ENCODE measurements at places on chromosomes 13 and 19. TPM values are rescaled to one million over a fixed set of nuclear protein-coding genes. Genes with fewer than 3 reads are reported as not detected.

DNA sequence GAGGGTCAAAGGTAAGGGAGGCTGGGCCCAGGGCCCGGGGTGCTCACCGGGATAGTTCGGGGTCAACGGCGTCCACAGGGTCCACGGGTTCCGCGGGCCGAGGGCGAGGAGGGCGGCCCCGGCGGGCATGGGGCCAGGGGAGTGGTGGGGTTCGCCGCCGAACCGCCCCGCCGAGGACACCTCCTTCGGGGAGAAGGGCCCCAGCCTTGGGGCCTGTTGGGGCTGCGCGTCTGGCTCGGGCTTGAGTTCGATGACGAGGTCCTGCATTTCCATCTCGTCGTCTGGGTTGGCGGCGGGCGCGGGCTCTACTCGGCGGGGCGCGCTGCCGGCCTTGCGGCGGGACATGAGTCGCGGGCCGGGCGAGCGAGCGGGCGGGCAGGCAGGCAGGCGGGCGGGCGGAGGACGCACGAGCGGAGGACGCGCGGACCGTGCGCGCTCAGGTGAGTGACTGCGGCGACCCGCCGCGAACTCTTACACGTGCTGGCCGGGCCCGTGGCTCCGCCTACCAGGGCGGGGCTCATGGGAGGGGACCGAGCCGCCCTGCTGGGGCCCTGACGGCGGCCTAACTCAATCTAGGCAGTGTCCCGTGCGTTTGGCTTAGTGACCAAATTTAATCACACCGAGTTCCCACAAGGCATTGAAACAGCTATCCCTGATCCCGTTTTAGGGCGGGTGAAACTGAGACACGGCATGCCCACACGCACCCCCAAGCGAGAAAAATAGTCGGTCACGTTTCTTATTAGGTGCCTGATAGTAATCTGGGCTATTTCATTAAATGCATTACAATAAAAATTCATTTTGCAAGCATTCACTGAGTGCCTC, at the start of gene ZNF296:
TSS of gene ZNF296 (minus strand) at position 450 of the 822 bp plus-strand sequence. CDS start at position 345, 105 bp downstream.
- no peak for DNase-seq

- DNase-seq: no peak
Measured at GRCh38 chr13:104831831-104832230, 1703.6 kb downstream of the EFNB2 start.

DNA sequence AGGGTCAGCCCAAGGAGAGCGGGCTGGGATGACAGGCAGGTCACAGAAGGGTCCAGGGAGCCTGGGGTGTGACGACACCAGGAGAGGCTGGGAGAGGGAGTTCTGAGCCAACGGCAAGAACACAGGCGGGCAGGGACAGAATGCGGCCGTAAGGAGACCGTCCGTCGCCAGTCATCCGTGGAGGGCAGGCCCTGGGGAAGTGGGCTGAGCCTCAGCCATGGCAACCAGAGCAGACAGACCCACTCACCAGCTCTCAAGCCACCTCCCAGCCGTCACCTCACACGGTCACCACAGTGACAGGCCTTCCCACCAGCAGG, 3.7 kb upstream of the TMEM86B start:
- no peak for DNase-seq

GRCh38 chr13:31322026-31322425, 122.3 kb downstream of the B3GLCT start:
- DNase-seq: no peak

DNA sequence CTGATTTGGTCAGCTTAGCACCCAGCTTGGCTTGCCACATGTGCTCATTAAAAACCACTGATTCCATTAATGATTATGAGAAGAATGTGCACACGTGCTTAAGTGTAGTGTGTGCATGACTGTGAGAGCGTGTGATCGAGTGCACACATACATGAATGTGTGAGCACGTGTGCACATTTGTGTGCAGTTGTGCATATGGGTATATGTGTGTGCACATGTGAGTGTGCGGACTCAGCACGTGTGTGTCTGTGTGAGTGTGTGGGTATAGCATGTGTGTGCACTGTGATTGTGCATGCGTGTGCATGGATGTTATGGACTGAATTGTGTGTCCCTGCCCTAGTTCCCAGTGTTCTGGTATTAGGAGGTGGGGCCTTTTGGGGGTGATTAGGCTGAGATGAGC, 202.1 kb upstream of the ZNF536 start:
- no peak for DNase-seq

Gene TMEM205
- 89.8 TPM for polyA plus RNA-seq

Gene RAB3D
- 12.0 TPM for polyA plus RNA-seq

DNA sequence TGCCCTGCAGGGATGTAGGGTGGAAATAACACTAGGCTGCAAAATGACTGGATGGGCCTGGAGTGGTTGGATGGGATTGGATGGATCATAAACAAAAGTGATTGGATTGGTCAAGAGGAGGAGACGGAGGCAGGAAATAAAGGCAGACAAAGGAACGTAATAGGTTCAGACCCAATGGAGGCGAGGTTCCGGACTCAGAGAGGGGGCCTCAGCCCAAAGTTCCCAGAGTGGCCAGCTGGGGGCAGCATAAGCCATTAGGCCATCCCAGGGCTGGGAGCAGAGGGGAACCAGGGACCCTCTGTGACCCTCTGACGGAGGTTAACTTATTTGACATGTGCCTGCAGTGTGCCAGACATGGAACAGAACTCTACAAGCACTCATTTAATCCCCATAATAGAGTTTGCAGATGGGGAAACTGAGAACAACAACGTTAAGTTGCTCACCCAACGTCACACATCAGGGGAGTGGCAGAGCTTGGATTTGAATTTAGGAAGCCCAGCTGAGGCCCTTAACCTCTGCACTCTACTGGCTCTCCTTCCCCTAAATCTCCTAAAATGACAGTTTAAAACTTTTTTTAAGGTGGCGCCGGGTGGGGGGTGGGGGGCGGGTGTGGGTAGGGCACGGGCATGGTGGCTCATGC, 15.3 kb upstream of the MAP1S start:
- no peak for DNase-seq

- DNase-seq: no peak
Measured at GRCh38 chr19:11418549-11419506, at the start of gene RGL3. TSS of gene RGL3 (minus strand) at chr19:11419314. CDS start at chr19:11419278, 36 bp downstream.

- no peak for DNase-seq
Measured at GRCh38 chr13:64540468-64540867, 2689.7 kb downstream of the PCDH9 start.

DNA sequence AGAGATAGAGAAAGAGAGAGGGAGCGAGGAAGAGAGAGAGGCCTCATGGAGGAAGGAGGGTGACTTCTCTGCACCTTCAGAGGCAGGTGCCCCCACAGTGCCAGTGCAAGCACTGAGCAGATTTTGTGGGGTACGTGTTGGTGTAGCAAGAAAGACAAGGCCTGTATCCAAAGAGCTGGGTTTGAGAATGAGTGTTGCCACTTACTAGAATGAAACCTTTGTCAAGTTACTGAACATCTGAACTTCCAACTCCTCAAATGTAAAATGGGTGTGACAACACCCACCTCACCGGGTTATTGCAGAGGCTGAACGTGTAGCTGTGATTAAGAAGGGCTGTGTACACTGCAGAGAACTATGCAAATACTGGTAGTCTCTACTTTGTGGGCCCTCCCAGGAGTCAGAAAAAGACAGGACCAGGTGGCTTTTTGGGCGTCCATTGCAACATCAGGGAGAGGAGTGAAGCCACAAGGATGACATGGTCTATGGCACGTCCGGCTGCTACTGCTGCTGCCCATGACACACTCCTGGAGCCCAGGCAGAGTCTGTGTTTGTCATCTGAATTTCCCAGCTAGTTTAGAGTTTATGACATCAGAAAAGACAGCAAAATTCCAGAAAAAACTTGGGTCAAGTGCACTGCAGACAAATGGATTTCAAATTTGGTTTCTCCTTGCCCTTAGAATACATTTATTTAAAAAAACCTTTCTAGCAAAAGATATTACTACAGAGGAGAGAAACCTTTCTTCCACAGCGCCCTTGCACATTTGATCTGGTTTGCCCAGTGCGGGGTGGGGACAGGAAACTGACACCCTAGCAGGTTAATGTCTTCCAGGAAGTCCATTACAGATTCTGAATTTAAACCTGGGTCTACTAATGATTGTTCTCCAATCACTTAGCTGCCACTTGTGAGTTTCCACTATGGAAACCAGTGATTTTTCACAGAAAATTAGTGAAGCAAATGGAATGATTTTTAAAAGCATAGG, 54.0 kb upstream of the ATP12A start:
- no peak for DNase-seq

DNA sequence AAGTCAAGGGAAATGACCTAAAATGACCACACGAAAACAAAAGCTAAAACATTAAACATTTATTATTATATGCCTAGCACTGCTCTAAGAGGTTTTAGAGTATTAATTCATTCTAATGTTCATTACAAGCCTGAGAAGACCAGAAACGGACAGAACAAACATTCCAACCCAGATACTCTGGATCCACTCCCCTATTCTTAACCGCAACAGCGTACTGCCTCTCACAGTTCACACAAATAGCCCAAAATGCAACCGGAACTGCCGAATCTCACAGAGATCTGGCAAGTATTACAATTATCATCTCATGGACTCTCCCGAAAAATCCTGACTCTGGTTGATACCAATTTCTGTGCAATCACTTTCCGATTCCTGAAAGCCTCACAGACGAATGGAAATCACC, 1.4 kb downstream of the ZNF780B start:
- no peak for DNase-seq

Gene ZNF160
- polyA plus RNA-seq: 9.0 TPM

GRCh38 chr19:45881082-45881908, 4.6 kb downstream of the IRF2BP1 start:
- DNase-seq: no peak

DNA sequence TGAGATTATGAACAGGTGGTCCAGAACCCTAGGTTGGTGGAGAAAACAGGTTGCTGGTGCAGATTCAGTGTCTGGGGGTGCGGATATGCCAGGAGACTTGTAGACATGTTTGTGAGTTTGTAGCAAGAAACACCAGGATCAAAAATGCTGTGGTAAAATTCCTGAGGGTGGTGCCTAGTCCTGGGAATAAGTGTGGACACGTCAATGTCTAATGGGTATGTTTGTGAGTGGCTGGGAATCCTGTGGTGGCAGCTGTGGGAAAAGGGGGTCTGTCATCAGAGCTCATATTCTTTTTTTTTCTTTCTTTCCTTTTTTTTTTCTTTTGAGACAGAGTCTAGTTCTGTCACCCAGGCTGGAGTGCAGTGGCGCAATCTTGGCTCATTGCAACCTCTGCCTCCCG, 7.2 kb downstream of the ZNF708 start:
- no peak for DNase-seq

Gene GPC5
- 0.18 TPM for polyA plus RNA-seq

GRCh38 chr19:57583521-57584416, at the start of gene ZIK1:
TSS of gene ZIK1 (plus strand) at chr19:57584145. CDS start at chr19:57584357, 212 bp downstream.
- peak; percentile 68 for DNase-seq

DNA sequence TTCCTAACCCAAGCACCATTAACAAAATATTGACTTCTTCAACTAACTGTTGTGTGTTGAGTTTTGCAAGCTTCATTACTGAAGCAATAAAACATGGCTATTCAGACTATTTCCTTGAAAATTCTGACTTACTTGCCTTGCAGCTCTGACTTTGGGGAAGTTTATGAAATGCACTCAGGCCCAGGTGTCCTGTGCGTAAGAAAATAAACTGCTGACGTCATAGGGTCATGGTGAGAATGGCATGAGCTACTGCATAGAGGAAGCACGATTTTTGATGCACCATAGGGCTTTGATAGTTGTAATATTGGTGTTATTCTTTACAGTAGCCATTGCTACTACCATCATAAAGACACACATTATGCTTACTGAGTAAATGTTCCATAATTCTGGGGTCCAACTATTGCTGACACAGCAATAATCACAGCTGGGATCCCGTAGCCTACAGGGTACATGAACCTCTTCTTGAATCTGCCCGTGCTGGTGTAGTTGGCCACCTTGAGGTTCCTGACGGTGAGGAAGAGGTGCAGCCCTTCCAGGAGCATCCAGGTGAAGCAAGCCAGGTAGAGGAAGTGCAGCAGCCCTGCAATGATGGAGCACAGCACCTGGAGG, 57.9 kb downstream of the MBD3L2B start:
- DNase-seq: no peak

DNA sequence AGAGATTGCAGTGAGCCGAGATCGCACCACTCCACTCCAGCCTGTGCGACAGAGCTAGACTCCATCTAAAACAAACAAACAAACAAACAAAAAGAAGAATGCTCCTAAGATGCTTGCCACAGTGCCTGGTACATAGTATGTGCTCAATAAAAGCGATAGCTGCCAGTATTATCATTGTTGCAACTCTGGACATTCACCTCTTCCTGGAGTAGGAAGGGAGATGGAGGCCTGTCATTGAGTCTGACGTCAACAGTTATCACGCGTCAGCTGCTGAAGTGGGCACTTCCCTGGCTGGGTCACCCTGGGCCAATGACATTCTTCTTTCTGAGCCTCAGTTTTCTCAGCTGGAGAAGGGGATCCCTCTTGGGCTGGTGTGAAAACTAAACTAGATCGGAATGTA, 4.2 kb upstream of the PLAUR start:
- DNase-seq: no peak

Gene GDF15
- polyA plus RNA-seq: 30.8 TPM

DNA sequence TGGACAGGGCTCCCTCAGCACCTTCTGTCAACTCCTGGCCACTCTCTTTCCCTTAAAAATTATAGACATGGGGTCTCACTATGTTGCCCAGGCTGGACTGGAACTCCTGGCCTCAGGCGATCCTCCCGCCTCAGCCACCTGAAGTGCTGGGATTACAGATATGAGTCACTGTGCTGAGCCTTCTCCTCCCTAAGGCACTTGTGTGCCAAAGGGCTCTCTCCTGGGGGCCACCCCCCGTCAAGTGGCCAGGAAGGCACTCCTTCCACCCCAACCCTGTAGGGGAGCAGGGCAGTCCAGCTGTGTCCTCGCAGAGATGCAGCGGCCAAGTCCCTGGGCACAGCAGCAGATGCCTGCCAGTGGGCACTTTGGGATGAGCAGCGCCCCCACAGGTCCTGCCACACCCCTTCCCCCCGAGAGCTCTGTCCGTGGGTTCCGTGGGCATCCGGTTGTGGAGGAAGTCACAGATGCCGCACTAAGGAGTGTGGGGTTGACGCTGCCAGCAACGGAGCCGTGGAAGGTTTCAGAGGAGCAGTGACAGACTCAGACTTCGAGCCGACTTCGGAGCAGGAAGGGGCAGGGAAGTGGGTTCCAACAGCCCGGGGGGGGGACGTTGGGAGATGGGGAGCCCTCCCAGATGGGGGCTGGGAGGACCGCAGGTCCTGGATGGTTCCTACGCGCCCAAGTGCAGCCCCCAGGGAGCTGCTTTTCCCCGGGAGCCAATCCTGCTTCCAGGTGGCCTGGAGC, 3.3 kb upstream of the UQCR11 start:
- no peak for DNase-seq

DNA sequence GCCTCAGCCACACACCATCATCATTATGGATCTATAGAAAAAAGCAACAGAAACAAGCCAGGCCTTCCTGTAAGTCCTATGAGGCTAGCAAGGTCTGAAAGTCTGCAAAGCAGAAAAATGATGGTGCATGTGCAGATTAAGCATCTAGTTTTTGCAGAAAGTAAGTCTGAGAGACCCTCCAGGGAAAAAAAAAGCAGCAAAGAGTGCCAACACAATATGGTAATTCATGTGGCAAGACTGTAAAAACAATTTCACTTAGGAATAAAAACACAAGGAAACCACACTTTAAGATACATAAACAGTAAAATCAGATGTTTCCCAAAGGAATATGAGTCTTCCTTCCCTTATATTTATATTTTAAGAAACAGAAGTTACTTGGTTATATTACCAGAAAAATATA, 112.3 kb upstream of the FBXL3 start:
- no peak for DNase-seq

Gene SERPINE3
- not detected for polyA plus RNA-seq

Gene ISOC2
- polyA plus RNA-seq: 123 TPM

- no peak for DNase-seq
Measured at GRCh38 chr19:1882089-1882785, 3.1 kb downstream of the ABHD17A start.
